ENCODE measurements at places on chromosomes 7 and 10.

GRCh38 chr10:11145495-11145855 is 127.8 kb downstream of the CELF2 start:
- DNase-seq, result no peak

- DNase-seq, result no peak
Measured at GRCh38 chr10:35025916-35026315, 64.2 kb downstream of the CUL2 start.

- DNase-seq, result no peak
Measured at GRCh38 chr7:44564606-44565005, 9.1 kb downstream of the DDX56 start.

GRCh38 chr10:64286533-64286932 is 765.3 kb downstream of the REEP3 start:
- no peak for DNase-seq

- no peak for DNase-seq
Measured at GRCh38 chr10:125258676-125259075, 98.3 kb upstream of the CTBP2 start.

- no peak for DNase-seq
Measured at GRCh38 chr7:5432691-5433090, 9.1 kb upstream of the TNRC18 start.

DNA sequence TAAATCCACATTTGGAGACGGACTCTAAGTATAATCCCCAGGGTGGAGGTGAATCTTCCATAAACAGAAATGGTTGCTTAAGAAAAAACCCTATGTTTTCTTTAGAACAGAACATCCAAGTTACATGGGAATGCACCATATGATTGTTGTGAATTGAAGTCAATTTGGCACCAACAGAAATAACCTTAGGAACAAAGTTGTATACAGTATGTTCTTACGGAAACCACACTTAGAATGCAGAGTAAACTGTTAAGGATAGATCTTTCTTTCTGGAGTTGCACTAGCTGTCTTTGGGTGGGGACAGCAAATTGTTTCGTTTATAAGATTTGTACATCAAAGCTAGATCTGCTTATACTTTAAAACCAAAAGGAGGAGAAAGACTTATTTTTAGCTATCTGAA is 316.4 kb downstream of the PTEN start:
- DNase-seq, result no peak

Data from nephron progenitor cell (in vitro differentiated cells).